Fibroblast of lung (primary cell): ENCODE measurements at places on chromosomes 16 and 17.

GRCh38 chr17:5508810-5509209 is 22.4 kb downstream of the MIS12 start:
- peak; percentile 88 for DNase-seq

GRCh38 chr16:75763204-75763603 is 36.9 kb upstream of the CPHXL start:
- DNase-seq, result no peak

GRCh38 chr17:75507733-75508719 is 7.3 kb downstream of the CASKIN2 start:
- no peak for DNase-seq

DNA sequence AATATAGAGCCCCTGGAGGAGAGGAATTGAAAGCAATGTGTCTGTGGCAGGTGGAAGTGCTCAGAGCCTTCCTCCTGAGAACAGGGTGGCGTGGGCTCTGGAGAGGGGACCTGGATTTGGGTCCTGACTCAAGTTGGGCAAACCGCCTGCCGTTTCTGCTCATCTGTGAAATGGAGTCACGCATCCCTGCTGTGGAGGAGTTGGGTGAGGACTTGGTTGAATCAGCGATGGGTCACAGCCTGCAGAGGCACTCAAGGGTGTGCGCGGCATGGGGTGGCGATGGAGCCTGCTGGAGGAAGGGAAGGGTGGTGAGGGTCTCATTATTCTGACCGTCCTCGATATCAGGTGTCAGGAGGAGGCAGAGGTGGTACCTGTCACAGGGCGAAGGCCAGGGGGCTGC is 3.1 kb downstream of the ADAD2 start:
- DNase-seq, result no peak

GRCh38 chr16:81626181-81626674 is 152.9 kb upstream of the PLCG2 start:
- DNase-seq, result no peak

GRCh38 chr16:77310877-77311276 is 111.7 kb downstream of the SYCE1L start:
- no peak for DNase-seq

DNA sequence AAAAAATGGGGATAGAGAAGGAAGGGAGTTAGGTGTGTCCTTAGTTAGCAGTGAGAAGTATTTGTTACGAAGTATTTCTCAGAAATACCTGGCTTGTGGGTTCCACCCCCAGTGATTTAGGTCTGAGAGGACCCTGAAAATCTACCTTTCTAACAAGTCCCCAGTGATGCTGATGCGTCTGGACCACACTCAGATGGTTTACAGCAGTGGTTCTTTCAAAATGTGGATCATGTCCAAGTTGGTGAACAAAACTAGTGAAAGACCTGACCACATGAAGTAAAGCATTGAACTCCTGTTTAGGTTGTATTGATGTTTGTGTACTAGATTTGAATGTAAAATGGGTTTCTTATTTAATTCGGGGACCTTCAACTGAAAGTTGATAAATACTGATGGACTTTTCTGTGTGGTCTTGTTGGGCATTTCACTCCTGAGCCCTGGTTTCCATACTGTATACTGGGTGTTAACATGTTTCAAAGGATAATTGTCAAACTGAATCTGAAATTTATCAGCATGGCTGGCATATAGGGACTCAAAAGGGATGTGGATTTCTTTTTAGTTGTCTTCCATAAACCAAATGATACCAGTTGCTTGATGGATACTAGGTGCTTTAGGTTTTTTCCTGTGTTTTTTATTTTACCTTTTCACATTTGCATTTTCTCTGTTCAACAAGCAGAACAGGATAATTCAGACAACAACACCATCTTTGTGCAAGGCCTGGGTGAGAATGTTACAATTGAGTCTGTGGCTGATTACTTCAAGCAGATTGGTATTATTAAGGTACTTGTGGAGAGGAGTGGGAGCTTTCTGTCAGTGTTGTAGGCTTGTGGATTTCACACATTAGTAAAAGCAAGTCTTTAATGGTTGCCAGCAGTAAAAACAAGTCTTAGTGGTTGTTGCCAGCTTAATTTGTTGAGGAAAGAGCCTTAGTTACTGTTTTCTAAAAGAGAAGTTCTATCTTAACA is 8.8 kb downstream of the FUS start:
- no peak for DNase-seq

DNA sequence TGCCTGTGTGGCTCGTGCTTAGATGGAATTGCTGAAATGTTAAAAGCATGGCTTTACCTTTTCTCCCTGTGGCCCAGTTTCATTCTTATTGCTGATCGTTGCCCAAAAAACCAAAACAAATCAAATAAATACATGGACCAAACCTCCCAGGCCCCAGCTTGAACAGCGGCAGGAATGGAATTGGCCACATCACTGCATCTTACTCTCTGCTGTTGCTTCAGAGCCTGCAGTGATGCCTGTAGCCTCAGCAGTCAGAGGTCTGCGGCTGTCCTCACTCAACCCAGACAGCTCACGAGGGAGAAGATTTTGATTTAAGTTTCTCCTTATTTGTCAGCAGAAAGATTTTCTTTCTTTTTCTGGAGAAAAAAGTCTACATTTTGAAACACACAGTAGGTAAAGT is 91.5 kb downstream of the NPIPB11 start:
- DNase-seq, result peak; percentile 25

GRCh38 chr16:84368308-84368996 is at the start of gene ATP2C2:
Gene ATP2C2 (plus strand): TSS chr16:84368538. CDS start chr16:84368616, 78 bp downstream.
- no peak for DNase-seq

GRCh38 chr17:52228823-52229222 is 70.3 kb upstream of the CA10 start:
- DNase-seq, result no peak

GRCh38 chr17:45034599-45034998 is 16.8 kb downstream of the DCAKD start:
- no peak for DNase-seq

DNA sequence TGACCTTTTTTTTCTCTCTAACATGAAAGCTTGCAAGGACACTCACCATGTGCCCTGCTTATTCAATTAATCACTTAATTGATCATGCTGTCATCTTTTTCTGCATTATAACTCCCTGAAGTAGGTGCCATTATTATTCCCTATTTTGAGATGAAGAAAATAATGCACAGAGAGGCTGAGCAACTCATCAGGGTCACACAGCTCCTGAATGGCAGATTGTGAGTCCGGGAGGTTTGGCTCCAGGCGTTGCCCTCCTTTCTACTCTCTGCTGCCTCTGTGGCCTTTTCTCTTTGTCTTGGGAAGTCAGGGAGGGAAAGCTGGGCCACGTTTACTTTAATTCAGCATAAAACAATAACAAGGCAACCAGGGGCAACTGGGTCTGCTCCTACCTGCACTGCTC is 17.2 kb upstream of the N4BP1 start:
- DNase-seq, result no peak

DNA sequence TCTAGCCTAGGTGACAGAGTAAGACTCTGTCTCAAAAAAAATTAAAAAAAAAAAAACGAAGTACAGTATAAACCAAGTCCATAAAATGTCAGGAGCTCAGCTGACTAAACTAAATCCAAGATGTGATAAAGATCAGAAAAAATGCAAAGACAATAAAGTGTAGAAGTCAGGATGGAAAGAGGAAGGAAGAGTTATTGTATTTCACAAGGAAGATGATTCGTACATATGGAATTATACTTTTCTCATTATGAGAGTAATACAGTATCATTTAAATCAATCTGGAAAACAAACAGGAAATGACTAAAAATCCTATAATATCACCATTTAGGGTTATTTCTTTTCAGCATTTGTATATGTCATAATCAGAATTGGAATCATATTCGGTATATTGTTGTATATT is 11.4 kb upstream of the APOH start:
- peak; percentile 42 for DNase-seq

GRCh38 chr17:51434434-51435170 is 174.3 kb downstream of the UTP18 start:
- DNase-seq, result no peak
